ENCODE measurements at places on chromosomes 3 and 15. TPM values are rescaled to one million over a fixed set of nuclear protein-coding genes. Genes with fewer than 3 reads are reported as not detected.

Gene WNT7A
- 9.6 TPM for total RNA-seq

Gene CCR8
- total RNA-seq, result not detected

Gene NCBP2
- 65.2 TPM for total RNA-seq

Gene TRPM7
- total RNA-seq, result 37.9 TPM

Gene LXN
- 3.2 TPM for total RNA-seq

Gene TF
- total RNA-seq, result 2.7 TPM

Gene SV2B
- total RNA-seq, result 37.1 TPM

Gene BBX
- 18.2 TPM for total RNA-seq

Gene PRKAR2A
- 23.1 TPM for total RNA-seq

Gene CYP8B1
- total RNA-seq, result not detected

Gene TNK2
- total RNA-seq, result 13.0 TPM

Gene GRAMD1C
- total RNA-seq, result 6.4 TPM

Gene TLR9
- total RNA-seq, result not detected

Gene SLC12A8
- total RNA-seq, result 0.98 TPM

Gene CP
- total RNA-seq, result 0.98 TPM

Gene CCDC13
- 2.7 TPM for total RNA-seq

Gene NDN
- 76.7 TPM for total RNA-seq

Gene SNUPN
- total RNA-seq, result 19.7 TPM

Gene TMEM41A
- total RNA-seq, result 9.3 TPM

Gene CPA3
- not detected for total RNA-seq

Gene TRH
- total RNA-seq, result 4.4 TPM

Gene LMCD1
- 1.2 TPM for total RNA-seq

Gene GNAT1
- total RNA-seq, result not detected

Gene ECE2
- total RNA-seq, result 2.7 TPM

Gene PRICKLE2
- 78.7 TPM for total RNA-seq

Gene MESP2
- total RNA-seq, result not detected

Gene KNG1
- total RNA-seq, result not detected

Gene SUCNR1
- 0.25 TPM for total RNA-seq

Gene SERPINI2
- total RNA-seq, result 0.74 TPM
